ENCODE measurements at places on chromosomes 2 and 18.

- no peak for DNase-seq
Observed at GRCh38 chr2:28366496-28367282, 26.0 kb upstream of the FOSL2 start.

GRCh38 chr18:506264-506663 is 5.8 kb upstream of the COLEC12 start:
- DNase-seq, result no peak

- no peak for DNase-seq
Observed at GRCh38 chr18:80037869-80038630, 3.8 kb downstream of the RBFA start.

- DNase-seq, result peak; percentile 11
Observed at GRCh38 chr2:36322108-36322507, 33.5 kb upstream of the CRIM1 start.

DNA sequence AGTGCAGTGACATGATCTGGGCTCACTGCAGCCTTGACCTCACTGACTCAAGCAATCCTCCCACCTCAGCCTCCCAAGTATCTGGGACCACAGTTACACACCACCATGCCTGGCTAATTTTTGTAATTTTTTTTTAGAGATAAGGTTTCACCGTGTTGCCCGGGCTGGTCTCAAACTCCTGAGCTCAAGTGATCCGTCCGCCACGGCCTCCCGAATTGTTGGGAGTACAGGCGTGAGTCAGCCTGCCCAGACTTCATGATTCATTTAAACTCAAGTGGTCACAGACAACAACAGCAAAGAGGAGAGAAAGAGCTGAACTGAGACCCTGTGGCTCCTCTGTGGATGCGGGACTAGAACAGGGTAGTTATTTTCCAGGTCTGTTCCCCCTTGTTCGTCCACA is 83.0 kb downstream of the TSHZ1 start:
- no peak for DNase-seq

- no peak for DNase-seq
Observed at GRCh38 chr18:32258558-32259204, 68.8 kb downstream of the MEP1B start.

GRCh38 chr2:12918835-12919445 is 202.2 kb downstream of the TRIB2 start:
- DNase-seq, result no peak

- peak; percentile 64 for DNase-seq
Observed at GRCh38 chr2:64751286-64752260, 97.9 kb upstream of the SERTAD2 start.

GRCh38 chr2:31057691-31058090 is 80.5 kb downstream of the GALNT14 start:
- no peak for DNase-seq

GRCh38 chr2:233857511-233858141 is 3.3 kb upstream of the HJURP start:
- DNase-seq, result no peak

DNA sequence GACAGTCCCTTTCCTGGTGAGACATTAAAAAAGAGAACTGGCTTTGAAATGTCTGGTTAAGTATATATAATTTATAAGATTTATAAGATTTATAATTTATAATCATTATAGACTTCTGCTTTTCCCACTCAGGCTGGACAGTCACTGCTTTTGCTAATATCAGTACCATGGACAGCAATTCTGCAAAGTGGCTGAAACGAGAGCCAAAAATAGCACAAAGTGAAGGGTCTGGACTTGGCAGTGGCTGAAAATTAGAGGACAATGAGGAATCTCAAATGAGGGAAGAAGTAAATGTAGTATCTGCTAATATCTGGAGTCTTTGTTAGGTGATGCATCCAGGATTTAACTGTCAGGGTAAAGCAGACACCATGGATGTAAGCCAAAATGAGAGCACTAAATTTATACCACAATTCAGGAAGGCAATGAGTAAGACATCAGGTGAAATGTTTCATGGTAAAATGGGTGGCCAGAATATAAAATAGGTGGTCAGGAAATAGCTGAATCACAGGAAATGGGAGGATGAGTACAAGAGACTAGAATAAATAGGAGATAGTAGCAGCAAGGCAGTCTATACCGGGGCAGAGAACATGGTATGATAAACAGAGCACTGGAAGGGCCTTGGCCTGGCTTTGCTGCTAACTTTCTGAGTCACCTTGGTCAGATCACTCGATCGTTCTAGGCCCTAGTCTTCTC is 39.6 kb upstream of the BOD1L2 start:
- DNase-seq, result peak; percentile 33

- DNase-seq, result no peak
Observed at GRCh38 chr2:207269038-207269437, 103.3 kb upstream of the KLF7 start.

DNA sequence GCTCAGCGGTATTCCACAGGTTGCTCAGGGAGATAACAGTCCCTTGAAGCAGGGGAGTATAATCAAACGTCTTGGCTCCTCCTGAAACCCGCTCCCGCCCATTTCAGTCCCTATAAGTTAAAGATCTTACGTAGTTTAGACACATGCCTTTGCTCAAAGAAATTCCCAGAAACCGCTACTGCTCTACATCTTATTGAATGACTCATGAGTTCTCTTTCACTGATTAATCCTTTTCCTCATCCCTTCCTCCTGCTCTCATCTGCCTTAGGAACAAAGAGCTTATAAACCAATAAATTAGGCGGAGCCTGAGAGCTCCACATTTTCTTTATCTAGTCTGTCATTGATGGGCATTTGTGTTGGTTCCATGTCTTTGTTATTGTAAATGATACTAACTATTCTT is 4.2 kb upstream of the SERPINB4 start:
- no peak for DNase-seq

GRCh38 chr2:24830786-24831185 is 37.6 kb downstream of the CENPO start:
- no peak for DNase-seq

- DNase-seq, result no peak
Observed at GRCh38 chr2:12675352-12675795, 41.4 kb upstream of the TRIB2 start.

DNA sequence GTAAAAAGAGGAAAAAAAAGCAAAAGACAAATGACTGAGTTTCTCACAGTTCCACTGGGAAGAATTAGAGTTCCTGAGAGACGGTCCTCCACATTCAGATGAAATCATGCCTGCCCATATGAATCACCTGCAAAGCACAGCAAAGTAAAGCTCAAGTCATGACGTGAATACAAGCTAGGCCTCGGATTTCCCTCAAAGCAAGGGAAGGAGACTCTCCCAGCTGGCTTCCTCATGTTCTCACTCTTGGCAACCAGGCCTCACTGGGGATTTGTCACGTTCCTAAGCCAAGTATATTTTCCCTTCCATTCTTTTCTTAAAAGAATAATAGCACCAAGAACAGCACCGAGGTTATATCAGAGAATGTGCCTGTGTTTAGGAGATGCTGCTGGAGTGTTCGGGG is 47.0 kb downstream of the CYP27C1 start:
- DNase-seq, result no peak

DNA sequence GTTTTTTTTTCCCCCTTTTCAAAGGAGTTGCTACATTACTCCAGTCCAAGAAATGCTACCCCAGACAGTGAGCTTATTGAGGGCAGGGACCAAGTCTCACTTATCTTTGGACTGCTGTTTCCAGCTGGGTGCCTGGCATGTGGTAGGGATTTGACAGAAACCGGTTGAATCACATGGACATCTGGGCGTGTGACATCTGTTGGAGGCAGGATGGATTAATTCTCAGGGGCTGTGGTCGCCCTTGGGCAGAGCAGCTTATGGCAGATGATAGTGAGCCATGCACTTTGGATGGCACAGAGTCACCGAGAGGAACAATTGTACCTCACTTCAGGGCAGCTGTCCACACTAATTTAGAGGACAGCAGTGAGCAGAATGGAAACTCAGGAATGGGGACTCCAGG is 254.6 kb upstream of the ID2 start:
- no peak for DNase-seq

- DNase-seq, result no peak
Observed at GRCh38 chr2:9556121-9556743, 602 bp upstream of the ADAM17 start.

- DNase-seq, result no peak
Observed at GRCh38 chr2:61268249-61268648, 106.3 kb downstream of the C2orf74 start.

- DNase-seq, result no peak
Observed at GRCh38 chr2:176419591-176420071, 150.4 kb downstream of the MTX2 start.

DNA sequence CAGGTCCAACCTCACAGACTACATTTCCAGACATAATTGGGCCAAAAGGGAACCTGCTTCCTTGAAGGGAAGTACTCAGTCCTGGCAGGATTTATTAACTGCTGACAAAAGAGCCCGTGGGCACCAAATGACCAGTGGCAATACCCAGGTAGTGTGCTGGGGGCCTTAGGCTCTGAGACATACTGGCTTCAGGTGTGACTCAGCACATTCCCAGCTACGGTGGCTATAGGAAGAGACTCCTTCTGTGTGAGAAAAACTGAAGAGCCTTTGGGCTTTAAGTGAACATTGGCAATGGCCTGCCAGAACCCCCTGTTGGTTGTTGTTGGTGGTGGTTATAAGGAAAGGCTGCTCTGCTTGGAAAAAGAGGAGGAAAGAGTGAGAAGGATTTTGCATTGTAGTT is 401.8 kb downstream of the KCNJ3 start:
- no peak for DNase-seq

DNA sequence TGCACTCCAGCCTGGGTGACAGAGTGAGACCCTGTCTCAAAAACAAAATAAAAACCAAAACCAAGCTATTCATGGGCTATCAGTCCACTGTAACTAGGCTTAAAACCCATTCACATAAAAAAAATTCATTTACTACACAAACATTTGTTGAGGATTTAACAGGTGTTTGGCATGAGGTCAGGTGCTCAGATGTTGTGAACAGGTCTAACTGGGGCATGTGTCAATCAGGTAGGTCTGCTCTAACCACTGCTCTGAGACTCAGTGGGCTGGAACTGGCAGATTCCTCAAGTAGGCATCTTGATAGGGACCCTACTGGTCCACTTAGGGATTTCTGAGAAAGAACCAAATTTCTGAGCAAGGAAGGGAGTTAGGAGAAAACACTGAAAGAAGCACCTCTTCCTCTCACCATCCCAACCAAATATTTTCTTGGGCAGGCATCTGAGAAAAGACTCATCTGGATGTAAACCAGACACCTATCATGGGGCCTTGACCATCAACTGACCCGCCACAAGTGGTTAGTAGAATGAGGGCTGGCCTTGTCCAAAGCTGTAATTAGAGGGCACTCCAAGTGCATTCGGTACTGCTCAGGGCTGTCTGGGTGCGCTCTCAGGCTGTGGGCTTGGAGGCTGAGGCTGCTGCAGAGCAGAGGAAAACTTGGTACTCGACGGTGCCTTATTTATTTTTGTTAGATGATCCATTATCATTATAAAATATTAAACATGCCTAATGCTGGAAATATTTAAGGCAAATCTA is 33.9 kb downstream of the WIPF1 start:
- DNase-seq, result no peak

GRCh38 chr2:72926811-72927465 is 9.6 kb downstream of the EMX1 start:
- DNase-seq, result no peak

GRCh38 chr2:33529771-33530481 is 53.5 kb downstream of the RASGRP3 start:
- DNase-seq, result no peak

GRCh38 chr18:64037812-64038414 is 68.0 kb downstream of the SERPINB8 start:
- DNase-seq, result no peak

DNA sequence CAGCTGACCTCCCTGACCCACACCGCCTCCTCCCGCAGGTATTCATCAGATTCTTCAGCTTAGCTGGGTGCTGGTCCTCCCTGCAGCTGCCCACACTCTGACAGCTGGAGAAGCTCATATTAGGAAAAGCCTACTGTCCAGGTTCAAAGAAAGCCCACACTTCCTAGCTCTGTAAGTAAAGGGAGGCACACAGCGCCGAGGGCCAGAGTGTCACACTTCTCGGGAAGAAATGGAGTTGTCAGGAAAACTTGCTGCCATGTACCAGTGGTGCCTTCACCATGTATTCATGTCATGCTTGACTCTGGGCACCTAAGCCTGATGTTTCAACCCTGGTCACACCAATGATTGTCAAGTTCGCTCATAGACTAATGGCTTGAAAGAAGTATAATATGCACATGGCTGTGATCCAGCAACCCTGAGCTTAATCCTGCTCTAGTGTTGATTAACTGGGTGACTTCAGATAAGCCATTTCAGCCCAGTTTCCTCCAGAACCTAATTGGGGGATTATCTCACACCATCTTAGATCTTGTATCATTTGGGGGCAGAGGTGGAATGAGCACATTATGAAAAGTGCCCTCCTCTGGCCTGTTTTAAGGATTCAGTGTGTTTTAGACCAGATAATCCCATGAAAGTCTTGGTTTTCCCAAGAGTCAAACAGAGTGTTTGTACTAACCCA is 180.3 kb upstream of the PARD3B start:
- DNase-seq, result no peak

DNA sequence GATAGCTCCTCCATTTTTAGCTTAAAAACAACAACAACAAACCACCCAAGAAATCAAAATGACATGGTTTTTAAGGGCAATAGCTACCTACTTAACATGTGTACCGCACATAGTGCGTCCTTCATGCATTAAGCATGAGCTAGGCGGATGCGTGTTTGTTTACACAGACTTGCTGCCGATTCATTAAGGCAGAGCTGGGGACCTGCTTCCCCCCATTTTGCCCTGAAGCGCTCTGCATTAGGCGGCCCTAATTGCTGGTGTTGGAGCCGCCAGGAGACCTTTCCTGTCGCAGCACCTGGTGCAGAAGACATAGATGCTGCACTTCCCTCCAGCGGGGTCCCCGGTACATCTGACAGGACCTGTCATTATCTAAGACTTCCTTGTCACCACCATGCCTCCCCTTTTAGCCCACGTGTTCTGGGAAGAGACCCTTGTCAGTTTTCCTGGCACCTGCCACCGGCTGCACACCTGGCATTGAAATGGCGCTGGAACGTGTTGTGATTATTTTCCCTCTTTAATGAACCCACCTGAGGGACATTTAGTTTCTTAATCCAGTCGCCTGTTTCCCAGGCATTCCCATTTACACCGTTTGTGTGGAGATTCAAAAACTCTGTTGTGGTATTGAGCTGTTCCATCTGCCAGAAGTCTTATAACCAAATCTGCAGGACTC is 261.1 kb upstream of the RAB12 start:
- no peak for DNase-seq

DNA sequence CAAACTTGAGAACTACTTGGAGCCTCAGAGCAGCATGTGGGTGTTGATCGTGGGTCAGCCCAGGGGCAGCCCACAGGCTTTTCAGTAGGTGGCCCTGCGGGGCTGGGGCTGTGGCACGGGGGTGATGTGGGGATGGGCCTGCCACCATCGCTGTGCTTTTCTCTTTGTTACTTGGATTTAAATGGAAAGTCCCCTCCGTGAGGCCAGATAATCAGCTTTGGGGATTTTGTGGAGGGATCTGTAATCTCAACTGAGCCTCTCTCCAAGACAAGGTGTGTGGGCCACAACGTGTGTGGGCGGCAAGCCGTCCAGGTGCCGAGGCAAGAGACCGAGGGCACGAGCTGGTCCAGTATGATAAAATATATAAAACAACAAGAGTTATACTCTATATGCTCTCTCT is 16.7 kb downstream of the COLEC11 start:
- DNase-seq, result no peak

Data from HAP-1 (cell line).